SW 1271 (cell line): ENCODE measurements at places on chromosomes 11 and 22.

- no peak for DNase-seq
Measured at GRCh38 chr22:19604711-19605268, 80.6 kb upstream of the CLDN5 start.

GRCh38 chr22:30212996-30213441 is 33.5 kb downstream of the LIF start:
- no peak for DNase-seq

DNA sequence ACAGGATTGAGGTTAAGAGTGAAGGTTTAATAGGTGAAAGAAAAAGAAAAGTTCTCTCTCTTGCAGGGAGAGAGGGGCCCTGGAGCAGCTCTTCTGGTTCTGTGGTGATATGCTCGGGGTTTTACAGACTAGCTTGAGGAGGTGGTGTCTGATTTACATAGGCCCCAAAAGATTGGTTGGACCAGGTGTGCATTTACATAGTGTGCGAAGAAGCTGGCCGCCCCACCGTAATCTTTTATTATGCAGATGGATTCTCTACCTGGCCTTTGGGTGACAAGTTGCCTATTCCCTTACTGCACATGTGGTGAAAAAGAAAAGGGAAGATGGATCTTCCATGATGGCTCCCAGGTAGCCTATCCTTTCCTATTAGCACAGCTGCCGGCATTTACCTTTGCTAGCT is 219.9 kb upstream of the GRIA4 start:
- DNase-seq: no peak

DNA sequence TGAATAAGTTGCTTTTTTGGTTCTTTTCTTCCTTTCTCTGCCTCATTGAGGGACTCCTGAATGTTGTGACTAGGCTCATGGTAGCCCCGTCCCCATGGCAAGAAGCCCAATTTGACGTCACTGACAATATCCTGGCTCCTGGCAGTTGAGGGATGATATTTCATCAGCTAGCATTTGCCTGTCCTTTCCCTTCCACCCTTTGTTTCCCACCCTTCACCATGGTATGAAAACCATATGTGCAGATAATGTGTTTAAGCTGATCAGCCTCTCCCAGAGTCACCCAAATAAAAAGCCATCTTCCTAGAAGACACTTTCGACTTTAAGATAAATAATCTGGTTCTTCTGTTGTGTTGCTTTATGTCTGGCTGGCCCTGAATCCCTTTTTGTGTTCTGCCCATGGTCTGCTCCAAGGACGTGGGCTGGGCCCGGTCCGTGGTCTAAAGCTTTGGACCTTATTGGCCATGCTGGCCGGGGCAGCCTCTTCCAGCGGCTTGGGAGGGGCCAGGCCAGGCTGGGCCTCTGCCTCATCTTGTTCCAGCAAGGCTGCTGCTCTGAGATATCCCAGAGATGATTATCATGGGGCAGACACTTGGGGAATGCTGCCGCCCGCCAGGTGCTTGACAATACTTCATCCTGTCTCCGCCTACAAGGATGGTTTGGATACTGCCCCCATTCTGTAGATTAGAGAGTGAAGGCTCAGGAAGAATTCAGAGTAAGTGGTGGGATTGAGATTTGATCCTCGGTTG is 5.1 kb downstream of the TSPAN18 start:
- no peak for DNase-seq

GRCh38 chr11:118911880-118912741 is 13.6 kb downstream of the BCL9L start:
- peak; percentile 86 for DNase-seq

DNA sequence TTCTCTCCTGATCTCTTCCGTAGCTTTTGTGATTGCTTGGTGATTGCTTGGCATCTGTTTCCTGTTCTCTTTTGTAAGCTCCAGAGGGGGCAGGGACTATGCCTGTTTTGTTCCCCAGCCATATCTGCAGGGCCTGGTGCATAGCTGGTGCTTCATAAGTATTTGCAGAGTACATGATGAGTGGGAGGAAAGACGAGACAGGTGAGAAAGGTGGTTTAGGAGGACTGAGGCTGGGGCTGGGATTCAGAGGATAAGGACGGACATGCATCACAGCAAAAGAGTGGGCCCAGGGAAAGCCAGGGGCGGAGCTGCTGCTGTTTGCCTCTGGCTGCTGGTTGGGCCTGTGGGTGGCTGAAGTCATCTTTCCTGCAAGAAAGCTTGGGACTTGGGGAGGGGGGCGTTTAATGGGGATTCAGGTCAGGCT is 62.4 kb downstream of the DSCAML1 start:
- no peak for DNase-seq

- no peak for DNase-seq
Measured at GRCh38 chr22:26168330-26168851, 871 bp upstream of the SEZ6L start.

DNA sequence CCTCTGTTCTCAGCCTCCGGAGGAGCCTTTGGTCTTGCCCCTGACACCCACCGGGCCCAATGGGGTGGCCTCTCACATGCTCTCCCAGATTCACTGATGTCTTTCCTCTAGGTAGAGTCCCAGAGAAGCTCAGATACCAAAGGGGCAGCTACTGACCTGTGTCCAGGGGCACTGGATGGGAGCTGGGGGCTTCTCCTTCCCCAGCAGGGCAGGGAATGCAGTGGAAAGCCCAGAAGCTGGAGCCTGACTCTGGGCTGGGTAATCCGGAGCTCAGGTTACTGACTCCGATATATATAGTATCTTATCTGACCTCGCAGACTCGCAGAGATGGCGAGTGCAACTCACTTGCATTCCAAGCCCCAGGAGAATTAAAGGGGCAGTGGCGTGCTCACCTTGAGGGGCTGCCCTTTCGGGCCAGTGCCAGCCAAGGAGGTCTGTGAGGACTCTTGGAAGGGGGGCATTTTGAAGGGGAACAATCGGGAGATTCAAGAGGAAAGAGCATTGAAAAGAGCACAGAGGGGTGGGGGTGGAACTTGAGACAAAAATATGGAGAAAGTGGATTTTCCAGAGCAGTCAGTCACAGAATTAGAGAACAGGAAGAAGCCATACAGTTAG is 2.5 kb downstream of the USP2 start:
- no peak for DNase-seq

GRCh38 chr11:88521799-88522201 is 184.3 kb upstream of the CTSC start:
- DNase-seq: no peak

DNA sequence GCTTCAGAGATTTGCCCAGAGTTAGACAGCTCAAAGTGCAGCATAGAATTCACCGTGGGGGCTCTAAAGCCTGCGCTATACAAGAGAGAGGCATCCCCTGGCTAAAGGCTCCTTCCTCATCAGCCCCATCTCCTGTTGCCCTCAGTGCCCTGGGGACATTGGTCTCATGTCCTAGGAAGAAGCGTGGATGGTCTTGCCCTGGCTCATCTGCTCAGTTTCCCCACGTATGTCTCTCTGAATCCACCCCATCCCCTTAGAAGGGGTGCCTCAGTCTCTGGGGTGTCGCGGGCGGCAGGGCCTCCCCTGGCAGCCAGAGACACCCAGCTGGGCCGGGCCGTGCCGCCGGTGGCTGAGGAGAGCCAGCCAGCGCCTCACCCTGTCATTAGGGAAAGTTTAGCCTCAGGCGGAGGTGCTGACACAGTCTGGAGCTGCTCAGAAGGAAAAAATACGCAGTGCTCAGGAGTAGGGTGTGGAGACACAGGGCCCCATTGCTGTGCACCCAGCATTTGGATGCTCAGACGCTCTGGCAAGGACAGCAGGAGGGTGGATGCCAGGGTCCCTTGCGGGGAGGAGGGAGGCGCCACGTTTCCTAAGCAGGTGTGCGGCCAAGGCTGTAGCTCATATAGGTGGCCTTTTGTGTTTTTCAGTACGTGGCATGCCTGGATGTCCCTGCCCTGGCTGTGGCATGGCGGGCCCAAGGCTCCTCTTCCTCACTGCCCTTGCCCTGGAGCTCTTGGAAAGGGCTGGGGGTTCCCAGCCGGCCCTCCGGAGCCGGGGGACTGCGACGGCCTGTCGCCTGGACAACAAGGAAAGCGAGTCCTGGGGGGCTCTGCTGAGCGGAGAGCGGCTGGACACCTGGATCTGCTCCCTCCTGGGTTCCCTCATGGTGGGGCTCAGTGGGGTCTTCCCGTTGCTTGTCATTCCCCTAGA is 1.3 kb downstream of the SLC39A13 start:
- no peak for DNase-seq

DNA sequence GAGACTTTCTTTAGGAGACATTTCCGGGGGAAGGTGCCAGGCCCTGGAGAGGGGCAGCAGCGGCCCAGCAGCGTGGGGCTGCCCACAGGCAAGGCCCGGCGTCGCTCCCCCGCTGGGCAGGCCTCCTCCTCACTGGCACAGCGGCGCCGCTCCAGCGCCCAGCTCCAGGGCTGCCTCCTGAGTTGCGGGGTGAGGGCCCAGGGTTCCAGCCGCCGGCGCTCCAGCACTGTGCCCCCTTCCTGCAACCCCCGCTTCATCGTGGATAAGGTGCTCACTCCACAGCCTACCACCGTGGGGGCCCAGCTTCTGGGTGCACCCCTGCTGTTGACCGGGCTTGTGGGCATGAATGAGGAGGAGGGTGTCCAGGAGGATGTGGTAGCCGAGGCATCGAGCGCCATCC is 15.2 kb upstream of the MDK start:
- no peak for DNase-seq

DNA sequence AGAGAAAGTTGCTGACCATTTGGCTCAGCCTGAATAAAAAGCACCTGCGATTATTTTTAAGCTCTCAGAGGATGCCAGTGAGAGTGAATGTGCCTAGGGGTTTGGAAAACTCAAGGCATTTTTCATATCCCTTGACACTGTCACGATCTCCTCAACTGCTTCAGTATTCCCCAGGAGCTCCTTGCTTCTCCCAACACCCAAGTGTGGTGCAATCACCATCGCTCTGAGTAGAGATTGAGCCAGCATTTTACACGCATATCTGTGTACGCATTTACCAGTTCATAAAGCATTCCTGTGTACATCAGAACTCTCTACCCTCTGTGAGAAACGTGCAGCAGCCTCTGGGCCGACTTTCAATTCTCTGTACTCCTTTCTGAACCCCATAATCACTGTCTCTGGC is 1.3 kb downstream of the SRRD start:
- no peak for DNase-seq

- DNase-seq: no peak
Measured at GRCh38 chr22:20956258-20957101, 10.6 kb upstream of the AIFM3 start.

GRCh38 chr22:49589811-49590210 is 237.9 kb downstream of the BRD1 start:
- DNase-seq: no peak

- DNase-seq: no peak
Measured at GRCh38 chr11:127259102-127259501, 258.5 kb upstream of the KIRREL3 start.

DNA sequence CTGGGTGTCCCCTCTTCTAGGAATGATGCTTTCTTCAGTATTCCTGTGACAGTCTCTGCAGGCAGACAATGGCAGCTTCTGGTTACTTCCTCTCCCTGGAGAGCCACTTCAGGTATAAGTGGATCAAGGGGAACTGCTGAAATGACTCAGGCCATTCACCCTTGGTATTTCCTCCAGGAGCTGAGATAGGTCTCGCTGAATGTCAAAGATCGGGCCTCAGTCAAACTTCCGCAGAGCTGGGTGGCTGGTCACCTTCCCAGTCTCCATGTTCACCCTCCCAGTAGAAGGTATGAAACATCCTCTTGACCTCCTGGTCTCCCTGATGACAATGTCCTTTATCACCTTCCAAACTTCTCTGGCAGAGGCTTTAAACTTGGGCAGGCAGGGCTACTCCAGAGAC is 1.8 kb upstream of the ANKK1 start:
- DNase-seq: no peak

- DNase-seq: no peak
Measured at GRCh38 chr11:96256215-96257011, 86.6 kb downstream of the MAML2 start.

DNA sequence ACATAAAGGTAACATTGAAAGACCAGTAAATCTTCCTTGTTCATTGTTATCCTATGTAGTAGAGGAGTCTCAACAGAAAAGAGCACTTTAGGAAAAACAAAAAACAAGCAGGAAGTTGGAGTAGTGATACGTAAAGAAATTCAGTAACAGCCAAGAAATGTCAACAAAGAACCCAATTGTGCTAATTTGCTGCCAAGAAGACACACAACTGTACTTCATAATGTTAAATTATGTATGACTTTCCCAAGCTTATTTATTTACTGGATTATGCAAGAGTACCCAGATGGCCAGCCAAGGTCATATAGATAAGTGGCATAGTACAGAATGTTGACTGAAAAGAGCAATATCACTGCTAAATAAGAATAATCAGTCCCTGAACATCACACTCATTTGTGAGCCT is 264.7 kb upstream of the CCDC179 start:
- no peak for DNase-seq

DNA sequence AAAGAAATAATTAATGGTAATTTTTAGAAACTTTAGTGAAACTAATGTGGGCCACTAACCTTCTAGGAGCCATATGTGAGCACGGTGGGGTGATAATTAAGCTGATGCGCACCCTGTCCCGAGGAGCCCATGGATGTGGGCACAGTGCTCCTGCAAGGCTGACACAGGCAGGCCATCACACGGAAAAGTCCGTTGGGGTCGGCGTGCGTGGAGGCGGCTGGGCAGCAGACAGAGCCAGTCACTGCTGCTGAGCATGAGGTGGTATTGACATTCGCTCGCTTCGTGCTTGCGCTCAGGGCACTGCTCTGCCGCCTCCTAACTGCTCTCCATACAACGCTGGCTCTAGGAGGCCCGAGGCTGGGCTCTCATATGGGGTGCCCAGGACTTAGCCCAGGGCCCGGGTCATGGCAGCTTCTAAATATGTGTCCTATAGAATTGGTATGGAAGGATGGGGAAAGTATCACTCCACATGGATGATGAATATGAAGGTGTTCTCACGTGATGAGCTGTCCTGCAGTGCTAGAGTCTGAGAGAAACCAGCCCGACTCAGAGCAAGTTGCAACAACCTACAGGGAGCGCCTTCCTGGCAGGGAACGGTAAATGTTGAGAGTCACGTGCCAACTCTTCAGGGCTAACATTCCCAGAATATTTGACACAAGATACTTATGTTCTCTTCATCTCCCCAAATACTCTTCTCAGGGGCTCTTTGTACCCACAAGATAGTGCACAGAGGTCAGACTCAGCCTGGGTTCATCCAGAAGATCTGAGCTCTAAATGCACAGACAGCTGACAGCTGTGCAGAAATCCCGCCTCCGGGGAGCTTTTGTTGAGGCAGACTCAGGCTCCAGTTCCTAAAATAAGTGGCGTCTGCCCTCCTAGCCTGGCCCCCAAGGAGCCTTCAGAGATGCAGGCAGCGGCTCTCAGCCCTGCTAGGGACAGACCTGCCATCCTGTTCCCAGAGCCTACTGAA is 50.6 kb upstream of the ARFGAP3 start:
- DNase-seq: no peak

DNA sequence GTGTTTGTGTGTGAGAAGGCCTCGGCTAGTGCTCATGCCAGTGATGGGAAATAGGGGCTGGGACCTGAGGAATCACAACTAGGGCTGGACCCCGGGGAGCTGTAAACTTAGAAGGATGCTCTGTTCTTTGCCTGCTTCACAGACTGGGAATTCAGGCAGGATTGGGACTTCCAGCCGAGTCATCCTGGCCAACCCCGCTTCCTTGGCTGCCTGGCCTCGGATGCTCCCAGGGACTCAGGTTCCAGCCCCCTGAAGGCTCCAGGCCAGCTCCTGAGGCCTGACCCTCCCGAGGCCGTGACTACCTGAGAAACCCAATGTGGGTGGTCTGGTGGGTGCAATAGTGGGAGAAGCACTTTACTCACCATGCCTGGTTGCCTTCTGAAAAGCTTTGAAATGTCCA is 44.7 kb downstream of the IRAG1 start:
- no peak for DNase-seq

GRCh38 chr11:67167091-67167490 is 48.0 kb downstream of the KDM2A start:
- no peak for DNase-seq
